ENCODE measurements at places on chromosomes 7 and 10. TPM values are rescaled to one million over a fixed set of nuclear protein-coding genes. Genes with fewer than 3 reads are reported as not detected.

Gene FFAR4
- total RNA-seq = 1.3 TPM

Gene TFPI2
- total RNA-seq = 19.8 TPM

Gene BMS1
- total RNA-seq = 18.7 TPM

Gene C1QL3
- total RNA-seq = not detected

Gene RSPH10B2
- not detected for total RNA-seq

Gene FUOM
- 26.1 TPM for total RNA-seq

Gene PPP1R3A
- 0.35 TPM for total RNA-seq

Gene PRSS2
- total RNA-seq = 6.1 TPM

Gene ASZ1
- not detected for total RNA-seq

Gene YWHAG
- 129 TPM for total RNA-seq

Gene MKRN1
- 62.1 TPM for total RNA-seq

Gene DDX50
- total RNA-seq = 33.9 TPM

Gene CDHR3
- total RNA-seq = 8.7 TPM

Gene RNF32
- not detected for total RNA-seq

Gene LIPK
- not detected for total RNA-seq

Gene ACADSB
- 14.7 TPM for total RNA-seq

Gene FAM221A
- 2.6 TPM for total RNA-seq

Gene C10orf71
- 0.14 TPM for total RNA-seq

Gene ZNF736
- 17.1 TPM for total RNA-seq

Gene PANK1
- 5.5 TPM for total RNA-seq

Gene SHH
- total RNA-seq = not detected

Gene ENKUR
- total RNA-seq = 1.1 TPM

Gene CLEC2L
- not detected for total RNA-seq

Gene GHRHR
- not detected for total RNA-seq

Gene SMNDC1
- total RNA-seq = 7.2 TPM

Gene ARMS2
- not detected for total RNA-seq

Gene RNF133
- 4.6 TPM for total RNA-seq

Gene OR2A7
- total RNA-seq = 2.0 TPM

Gene CTAGE8
- total RNA-seq = 2.1 TPM

Gene NUP205
- 28.3 TPM for total RNA-seq

Gene MINDY3
- 29.6 TPM for total RNA-seq

Gene TET1
- 4.0 TPM for total RNA-seq

Gene OGDHL
- not detected for total RNA-seq

Gene KCNH2
- not detected for total RNA-seq

Gene SAMD9
- 10.2 TPM for total RNA-seq

All from thoracic aorta (tissue), 2 donors.